K562 (cell line): ENCODE measurements at places on chromosomes 7 and 10.

DNA sequence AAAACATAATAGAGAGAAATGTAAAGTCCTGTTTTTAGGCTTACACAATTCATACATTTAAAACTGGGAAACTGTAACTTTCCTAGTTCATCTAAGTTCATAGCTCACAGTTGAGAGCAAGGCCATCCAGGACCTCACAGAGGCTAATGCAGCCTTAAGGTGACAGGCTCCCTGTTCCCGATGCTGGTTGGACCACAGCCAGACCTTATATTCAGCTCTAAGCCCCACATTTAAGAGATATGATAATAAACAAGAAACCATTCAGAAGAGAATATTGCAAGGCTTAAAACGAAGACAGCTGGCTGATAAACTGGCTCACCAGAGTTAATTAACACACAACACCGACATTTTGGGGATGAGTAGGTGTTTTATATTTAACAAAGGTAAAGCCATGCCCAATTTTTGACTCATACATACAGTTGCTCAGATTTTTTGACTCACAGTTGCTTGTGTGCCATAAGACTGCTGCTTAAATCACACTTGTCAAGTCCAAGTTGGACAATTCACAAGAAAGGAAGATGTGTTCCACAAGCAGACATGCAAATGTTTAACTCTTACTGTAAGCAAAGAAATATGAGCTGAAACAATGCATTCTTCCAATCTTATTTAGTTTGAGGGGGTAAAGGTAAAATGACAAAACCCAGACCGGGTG, 41.1 kb upstream of the TMEM213 start:
- DNase-seq: no peak

DNA sequence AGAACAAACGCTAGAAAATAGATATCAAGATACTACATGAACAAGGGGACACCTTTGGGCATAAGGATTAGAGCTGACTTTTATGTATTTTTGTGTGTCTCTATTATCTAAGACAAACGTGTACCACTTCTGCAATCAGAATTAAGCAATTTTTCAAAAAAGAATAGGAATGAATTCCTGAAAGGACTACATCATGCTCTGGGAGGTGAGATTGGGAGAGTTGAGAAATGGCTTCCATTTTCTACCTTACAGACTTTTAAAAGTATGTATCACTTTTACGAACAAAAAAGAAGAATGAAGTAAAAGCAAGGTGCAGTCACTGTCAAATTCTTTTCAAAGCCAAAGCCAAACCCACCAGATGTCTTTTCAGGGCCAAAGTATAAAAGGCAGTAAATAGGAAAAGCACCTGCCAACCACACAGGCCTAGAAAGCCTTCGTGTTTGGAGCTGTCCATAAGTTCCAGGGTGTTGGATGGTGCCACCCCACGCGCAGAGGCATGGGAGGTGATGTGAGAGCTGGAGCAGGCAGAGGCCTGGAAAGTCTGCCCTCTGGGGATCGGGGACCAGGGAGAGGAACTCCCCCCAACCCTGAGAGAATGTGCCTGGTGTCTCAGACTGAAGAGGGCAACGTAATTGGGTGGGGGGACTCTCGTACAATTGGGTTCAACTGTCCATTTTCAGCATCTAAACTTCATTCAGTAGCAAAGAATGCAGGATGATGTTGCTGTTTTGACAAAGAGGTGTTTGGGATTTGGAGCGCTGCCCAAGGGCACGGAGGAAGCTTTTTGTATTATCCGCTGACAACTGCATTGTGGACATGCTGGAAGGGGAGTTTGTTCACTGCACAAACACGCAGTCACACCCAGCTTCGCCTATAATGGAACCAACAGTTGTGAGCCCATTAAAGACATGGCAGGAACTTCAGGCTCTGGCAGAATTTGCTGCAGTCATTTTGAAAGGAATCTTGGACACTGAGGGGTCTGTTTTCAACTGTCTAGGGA, 17.6 kb upstream of the CTBP2 start:
- DNase-seq: no peak

- DNase-seq: no peak
Observed at GRCh38 chr7:129009437-129009836, 45.5 kb downstream of the TNPO3 start.

DNA sequence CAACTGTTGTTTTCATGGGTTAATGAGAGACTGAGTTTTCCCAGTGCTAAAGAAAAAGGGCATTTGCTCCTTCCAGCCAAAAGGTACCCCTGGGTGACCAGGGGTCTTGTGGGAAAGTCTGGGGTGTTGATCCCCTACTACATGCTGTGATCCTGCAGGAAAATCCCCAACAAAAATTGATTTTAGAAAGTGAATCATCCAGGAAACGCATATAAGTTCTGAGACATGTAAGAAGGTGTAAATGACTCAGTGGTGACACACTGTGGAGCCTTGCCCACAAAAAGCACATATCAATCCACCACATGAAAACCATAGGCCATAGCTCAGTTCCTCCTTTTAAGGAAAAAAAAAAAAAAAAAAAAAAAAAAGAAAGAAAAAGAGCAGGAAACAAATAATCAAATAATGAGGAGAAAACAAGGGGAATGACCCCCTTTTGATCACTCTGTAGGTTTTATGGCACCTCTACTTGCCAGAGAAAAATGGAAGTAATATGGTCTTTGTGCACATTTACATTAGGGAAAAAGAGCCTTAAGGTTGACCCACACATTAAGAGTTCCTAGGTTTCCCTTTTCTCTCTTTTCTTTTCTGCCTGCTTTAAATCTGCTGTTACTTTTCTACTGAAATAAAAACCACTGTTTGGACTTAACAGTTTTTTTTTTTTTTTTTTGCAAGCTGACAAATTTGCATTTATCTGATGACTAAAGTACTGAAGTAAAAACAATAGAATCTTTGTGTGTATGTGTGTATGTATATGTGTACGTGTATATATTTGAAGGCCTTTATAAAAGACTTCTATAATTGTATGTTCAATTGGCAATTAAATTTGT, 386.0 kb downstream of the KIF20B start:
- no peak for DNase-seq

- DNase-seq: no peak
Observed at GRCh38 chr7:104135760-104136558, 71.9 kb downstream of the ORC5 start.

- DNase-seq: no peak
Observed at GRCh38 chr7:130444234-130444633, 3.4 kb upstream of the CEP41 start.

DNA sequence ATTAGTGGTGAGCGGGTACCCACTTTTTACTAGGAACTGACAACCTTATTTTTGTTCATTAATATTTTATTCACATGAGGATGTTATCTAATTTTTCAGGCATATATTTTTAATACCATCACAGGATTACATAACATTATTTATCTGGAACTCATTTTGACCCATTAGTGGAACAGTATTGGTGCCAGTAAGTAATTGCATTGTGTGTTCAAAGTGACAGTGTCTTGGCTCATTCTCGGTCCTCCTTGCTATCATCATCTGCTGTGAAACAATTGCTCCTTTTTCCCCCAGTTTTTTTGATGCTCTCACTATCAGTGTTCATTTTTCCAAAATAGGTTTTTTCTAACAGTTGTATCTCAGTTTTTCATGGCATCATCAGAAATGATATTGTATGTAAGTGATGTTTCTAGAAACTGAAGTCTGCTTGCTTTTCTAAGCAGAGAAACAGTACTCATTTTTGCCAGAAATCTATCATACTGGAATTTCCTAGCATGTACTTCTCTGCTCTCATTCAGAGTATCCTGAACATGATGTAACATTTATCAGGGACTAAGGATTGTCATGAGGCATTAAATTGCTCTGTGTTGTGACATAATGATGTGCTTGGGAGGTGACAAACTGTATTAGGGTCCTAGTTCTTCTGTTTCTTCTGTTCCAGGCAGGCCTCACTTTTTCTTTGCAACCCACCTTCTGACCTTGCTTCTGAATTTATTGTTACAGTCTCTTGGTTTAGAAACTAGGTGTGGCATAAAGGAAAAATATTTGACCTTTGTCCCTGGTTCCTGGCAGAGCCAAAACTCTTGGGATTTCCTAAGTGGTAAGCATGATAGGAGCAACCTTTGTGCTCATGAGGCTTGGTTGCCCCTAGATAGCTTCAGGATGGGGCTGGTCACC, 4.2 kb downstream of the NUB1 start:
- no peak for DNase-seq

GRCh38 chr7:45924283-45924682, 3.2 kb upstream of the IGFBP3 start:
- no peak for DNase-seq

GRCh38 chr10:127906548-127907377, at the start of gene PTPRE:
PTPRE (plus strand) TSS chr10:127907103; CDS start chr10:128040882, 133,779 bp downstream.
- peak; percentile 51 for DNase-seq

- no peak for DNase-seq
Observed at GRCh38 chr10:106618646-106619045, 545.9 kb downstream of the SORCS1 start.

DNA sequence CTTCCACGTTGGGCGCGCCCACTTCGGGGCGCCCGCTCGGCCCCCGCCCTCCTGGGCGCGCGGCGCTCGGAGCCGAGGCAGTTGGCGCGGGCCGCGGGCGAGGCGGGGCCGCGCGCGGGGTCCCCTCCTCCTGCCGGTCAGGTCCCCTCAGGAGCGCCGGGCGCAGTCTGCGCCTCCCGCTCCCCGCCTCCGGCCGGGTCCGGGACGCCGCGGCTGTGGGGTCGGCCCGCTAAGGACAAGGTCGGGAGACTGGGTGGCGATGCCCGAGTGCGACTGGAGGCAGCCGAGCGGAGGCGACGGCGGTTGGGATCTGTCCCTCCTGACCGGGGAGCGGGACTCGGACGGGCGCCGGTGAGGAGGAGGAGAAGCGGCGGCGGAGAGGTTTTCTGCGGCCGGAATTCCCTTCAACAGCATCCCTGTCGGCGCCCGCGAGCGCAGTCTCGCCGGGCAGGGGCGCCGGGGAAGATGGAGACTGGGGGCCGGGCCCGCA, at the start of gene ATRNL1:
TSS of gene ATRNL1 (plus strand) at position 80 of the 490 bp plus-strand sequence. CDS start at position 466, 386 bp downstream.
- peak; percentile 4 for DNase-seq
